ENCODE measurements at places on chromosomes 2 and 18. TPM values are rescaled to one million over a fixed set of nuclear protein-coding genes. Genes with fewer than 3 reads are reported as not detected.

DNA sequence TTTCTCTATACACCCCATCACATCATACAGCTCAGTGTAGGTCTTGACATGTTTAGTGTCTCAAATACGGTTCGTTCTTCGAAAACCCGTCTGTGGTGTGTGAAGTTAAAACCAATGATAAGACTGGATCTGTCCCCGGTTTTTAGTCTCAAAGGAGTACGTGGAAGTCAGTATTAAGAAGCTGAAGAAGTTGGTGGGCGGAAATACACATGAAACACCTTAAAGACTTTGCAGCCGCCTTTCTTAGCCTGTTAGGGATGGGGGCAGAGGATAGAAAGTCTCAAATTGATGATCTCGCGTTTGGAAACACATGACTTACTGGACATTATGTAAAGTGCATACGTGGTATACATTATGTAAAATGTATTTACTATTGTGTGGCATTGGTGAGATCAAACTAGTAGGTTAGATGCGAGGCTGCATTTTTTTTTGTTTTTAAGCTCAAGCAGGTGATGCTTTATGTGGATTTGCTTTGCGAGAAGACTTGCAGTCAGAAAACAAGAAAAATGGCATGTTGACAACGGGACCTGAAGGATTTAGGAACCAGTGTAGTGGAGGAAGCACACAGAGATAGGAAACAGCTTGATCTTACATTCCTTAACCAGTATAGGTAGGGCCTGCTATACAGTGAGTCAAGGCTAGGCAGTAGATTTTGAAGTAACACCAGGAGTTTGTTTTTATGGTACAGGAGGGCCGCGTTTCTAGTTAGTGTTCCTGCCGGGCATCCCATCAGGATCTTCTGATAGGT, 1.2 kb downstream of the CNOT11 start:
- no peak for DNase-seq

DNA sequence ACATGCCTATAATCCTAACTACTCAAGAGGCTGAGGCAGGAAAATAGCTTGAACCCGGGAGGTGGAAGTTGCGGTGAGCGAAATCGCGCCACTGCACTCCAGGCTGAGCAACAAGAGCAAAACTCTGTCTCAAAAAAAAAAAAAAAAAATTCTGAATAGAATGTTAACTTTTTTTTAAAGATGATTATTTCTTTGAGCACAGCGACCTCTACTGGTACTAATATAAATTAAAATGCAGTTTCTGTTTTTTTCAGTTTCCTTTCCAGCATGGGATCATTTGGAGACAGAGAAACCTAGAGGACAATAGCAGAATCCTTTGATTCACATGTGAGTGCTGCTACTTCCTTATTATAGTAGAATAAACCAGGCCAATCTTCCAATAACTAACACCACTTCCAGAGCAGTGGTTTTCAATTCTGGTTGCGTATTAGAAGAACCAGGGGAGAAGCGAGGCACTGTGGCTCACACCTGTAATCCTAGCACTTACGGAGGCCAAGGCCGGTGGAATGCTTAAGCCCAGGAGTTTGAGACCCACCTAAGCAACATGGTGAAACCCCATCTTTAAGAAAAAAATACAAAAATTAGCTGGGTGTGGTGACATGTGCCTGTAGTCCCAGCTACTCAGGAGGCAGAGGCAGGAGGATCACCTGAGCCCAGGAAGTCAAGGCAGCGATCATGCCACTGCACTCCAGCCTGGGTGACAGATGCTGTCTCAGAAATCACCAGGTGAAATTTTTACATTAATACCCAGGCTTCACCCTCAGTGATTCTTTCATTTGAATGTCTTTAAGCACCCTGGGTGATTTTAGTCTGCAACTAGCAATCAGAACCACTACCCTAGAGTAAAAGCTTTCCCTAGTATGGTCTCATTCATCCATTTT, 10.1 kb downstream of the SRSF7 start:
- no peak for DNase-seq

GRCh38 chr2:107932979-107933378, 53.3 kb upstream of the SLC5A7 start:
- DNase-seq, result no peak

GRCh38 chr18:623761-624620, 27.2 kb downstream of the CLUL1 start:
- DNase-seq, result peak; percentile 49

- no peak for DNase-seq
These were observed 215.5 kb downstream of the RNF144A start for GRCh38 chr2:7132753-7133152.

DNA sequence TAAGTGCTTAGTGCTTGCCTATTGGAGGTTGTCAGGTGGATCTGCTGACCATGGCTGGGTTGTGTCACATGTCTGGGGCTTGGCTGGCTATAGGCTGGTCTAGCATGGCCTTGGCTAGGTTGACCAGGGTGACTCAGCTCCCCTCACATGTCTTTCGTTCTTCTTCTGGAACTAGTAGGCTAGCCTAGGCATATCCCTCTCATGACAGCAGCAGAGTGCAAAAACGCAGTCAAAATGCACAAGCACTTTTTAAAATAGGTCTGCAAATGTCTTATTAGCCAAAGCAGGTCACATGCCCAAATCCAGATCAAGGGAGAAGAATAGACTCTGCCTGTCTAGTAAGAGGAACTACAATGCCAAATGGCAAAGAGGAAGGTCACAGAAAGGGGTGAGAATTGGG, 179.7 kb upstream of the ACVR2A start:
- DNase-seq, result no peak

GRCh38 chr2:121565389-121566250, 34.9 kb downstream of the RNU4ATAC start:
- DNase-seq, result no peak

SNTG2 gene
- 0.50 TPM for total RNA-seq

DNA sequence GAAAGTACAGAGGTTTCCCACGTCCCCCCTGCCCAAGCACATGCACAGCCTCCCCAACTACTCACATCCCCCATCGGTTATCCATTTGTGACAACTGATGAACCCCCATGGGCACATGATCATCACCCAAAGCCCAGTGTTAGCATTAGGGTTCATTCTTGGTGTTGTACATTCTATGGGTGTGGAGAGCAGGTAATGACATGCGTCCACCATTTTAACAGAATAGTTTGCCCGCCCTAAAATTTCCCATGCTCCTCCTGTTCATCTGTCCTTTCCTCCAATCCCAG, 74.3 kb downstream of the LONRF2 start:
- no peak for DNase-seq

DNA sequence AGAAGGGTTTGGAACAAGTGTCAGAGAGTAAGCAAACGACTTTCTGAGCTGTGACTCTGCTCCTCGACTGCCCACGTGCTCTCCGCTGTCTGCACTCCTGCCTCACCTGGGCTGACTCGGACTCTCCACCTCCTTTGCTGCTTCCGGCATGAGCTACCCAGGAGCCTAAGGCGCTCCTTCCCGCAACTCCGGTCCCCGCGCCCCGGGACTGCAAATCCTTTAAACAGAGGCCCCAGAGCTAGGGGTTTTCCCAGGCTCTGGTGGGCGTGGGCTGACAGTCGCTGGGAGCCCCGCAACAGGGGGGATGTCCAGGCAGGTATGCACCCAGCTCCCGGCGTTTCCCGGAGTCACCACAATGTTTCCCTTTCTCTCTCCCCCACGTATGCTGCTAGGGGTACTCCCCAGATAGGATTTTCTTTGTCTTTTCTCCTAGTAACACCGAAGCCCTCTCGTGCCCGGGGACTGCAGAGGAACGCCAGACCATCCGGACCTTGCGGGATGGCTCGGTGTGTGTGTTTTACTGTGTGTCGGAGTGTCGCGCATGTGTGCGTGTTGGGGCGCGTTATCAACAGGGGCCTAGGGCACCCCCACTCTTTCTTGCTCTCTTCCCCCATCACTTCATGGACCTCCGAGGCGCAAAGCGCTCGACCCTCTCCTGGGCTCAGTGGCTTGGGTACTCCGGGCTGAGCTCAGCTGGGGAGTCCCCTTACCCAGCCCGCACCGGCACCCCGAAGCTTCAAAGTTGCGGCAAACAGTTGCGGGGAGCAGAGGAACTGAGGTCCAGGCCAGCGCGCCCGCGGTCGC, 691 bp upstream of the THSD7B start:
- peak; percentile 31 for DNase-seq

SLC30A3 gene
- not detected for total RNA-seq

DNA sequence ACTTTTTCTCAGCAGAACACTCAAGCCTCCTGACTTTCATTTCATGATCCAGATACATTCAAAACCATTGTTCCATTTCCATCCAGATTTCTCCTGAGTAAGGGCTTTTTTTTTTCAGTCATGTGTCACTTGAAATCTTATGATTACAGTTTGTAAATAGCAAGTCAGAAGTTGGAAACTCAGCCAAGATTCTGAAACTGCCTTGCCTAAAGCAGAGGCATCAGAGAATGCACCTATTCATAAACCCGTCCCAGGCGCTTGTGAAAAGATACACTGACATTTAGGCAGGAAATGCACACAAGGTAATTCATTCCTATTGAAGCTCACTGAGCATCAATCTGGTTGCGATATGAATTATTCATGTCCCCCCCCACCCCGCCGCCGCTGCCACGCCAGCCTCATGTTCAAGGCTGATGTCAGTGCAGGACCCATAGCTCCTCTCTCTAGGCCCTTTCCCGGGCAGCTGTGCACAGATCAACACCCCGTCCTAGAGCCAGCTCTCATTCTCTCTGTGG, 30.4 kb upstream of the MGAT4A start:
- no peak for DNase-seq

SIX2 gene
- total RNA-seq, result 4.0 TPM

- DNase-seq, result no peak
These were observed 90.1 kb downstream of the LBH start for GRCh38 chr2:30321466-30321865.

Measured in progenitor cell of endocrine pancreas (in vitro differentiated cells).